Activated CD4-positive, alpha-beta T cell treated with anti-CD3 and anti-CD28 coated beads, Interleukin-10, Interleukin-2, amounts not matched to agents 100 ng/mL and 50 ng/mL, durations not matched to agents 16 hours and 8 hours (primary cell): ENCODE measurements at places on chromosomes 6 and 20.

GRCh38 chr6:52815167-52816092, 11.8 kb upstream of the GSTA1 start:
- peak; percentile 65 for DNase-seq

DNA sequence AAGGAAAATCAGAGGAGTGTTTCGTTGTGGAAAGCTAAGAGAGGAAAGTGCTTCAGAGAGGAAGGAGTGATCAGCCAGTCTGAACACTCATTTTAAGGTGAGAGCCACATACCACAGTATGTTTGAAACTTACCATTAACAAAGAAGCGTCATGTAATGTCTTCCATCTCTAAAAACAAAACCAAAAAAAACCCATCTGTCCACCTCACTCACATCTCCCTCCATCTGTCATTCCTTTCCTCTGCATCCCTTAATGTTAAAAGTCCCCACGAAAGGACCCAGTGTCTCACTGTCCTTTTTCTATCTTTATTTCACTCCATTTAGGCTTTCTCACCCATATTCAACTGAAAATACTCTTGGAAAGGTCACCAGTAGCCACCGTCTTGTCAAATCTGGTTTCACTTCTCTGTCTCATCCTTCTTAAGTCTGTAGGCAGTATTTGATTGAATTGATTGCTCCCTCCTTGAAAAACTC, 59.4 kb upstream of the GNRH2 start:
- peak; percentile 66 for DNase-seq

DNA sequence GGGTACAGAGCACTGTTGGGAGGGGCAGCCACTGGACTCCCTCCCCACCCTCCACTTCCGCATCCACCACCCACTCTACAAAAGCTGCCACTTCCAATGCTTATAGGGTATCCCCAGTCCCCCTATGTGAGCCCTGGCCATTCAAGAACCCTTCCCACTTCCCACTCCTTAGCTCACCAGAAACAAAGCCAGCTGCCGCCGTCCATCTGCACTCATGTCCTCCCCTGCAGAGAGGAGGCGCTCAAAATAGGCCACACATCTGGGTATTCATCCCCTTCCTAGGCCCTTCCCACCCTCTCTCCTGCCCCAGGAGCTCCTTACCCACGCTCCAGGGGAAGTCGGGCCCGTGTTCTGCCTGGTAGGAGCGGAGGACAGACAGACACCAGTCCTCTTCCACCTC, 6.5 kb upstream of the LY6G5C start:
- no peak for DNase-seq

- no peak for DNase-seq
These were observed 217.1 kb downstream of the FARS2 start for GRCh38 chr6:5478380-5478779.

- peak; percentile 63 for DNase-seq
These were observed 3.7 kb upstream of the MMP9 start for GRCh38 chr20:46004889-46005473.

- no peak for DNase-seq
These were observed 58.7 kb upstream of the RIN2 start for GRCh38 chr20:19699180-19699971.

DNA sequence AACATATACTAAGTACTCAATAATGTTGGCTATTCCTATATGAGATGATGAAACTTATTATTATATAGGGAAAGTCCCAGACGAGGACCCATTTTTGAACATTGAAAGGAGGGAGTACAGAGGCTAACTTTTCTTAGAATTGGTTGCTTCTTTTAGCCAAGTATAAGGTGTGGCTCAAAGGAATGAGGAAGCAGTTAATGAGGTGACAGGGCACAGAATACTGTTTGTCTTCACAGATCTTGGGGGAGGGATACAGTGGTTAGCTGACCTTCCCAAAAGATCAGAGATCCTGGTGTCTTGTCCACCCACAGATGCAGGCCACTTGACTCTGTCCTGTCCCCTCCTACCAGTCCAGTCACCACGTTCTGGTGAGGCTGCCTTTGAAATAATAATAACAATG, 67.8 kb upstream of the EPB41L1 start:
- no peak for DNase-seq

GRCh38 chr6:158347335-158347734, 35.1 kb downstream of the TULP4 start:
- no peak for DNase-seq

GRCh38 chr6:168029459-168030217, 32.2 kb downstream of the KIF25 start:
- no peak for DNase-seq

- DNase-seq: no peak
These were observed 16.7 kb upstream of the TLDC2 start for GRCh38 chr20:36859282-36859555.

DNA sequence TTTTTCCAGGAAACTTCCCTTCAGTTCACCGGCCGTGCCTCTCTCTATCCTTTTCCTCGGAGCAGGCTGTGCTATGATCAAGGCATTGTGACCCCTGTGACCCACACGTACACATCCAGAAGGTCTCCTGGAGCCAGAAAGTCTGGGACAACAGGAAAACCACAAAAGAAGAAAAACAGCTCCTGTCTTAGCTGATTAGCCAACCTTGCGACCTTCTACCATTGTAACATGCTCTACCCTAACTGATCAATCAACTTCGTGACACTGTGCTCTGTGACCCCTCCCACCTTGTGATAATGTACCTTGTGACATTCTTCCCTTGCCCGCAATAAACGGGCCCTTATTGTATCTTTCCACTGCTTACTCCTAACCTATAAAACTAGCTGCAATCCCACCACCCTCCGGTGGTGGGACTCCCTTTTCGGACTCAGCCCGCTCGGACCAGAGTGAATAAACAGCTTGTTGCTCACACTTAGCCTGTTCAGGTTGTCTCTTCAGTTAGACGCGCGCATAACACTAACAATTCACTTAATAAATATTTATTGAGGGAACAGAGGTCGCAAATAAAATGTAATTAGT, 24.2 kb downstream of the ZNF311 start:
- peak; percentile 71 for DNase-seq

DNA sequence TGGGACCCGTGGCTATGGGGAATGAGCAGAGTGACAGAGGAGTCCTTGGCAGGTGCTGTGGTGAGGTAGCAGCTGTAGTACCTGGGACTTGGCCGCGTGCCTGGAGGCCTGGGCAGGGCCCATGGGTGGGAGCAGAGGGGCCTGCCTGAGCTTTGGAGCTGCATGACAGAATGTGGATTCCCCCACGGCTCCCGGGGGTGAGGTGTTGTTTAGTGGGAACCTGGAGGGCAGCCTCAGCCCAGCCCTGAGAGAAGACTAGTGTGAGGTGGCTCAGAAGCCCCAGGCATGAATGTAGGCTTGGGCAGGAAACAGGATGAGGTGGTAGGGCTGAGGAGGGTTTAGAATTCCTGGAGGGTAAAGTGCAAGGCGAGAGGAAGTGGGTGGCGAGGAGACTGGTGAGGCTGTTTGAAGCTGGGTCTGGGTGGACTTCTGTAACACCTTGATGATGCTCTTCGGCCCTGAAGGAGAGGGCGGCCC, 86.5 kb upstream of the SCP2D1 start:
- no peak for DNase-seq

DNA sequence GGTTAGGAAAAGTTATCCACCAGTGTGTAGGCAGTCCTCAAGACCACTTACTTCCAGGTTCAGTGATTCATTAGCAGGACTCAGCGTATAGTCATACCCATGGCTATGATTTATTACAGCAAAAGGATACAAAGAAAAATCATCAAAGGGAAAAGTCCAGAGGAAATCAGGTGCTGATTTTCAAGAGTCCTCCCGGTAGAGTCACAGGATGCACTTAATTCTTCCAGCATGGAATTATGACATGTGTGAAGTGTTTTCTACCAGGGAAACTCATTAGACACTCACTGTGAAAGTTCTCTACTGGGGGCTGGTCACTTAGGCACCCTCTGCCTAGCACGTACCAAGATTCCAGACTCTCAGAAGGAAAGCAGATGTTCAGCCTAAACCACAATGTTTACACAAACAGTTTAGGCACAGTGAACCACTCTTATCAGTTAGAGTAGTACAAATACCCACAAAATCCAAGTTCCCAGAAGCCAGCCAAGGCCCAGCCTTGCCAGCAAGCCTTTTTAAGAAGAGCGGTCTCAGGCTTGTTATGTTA, 10.2 kb downstream of the WFDC3 start:
- no peak for DNase-seq

- no peak for DNase-seq
These were observed 4.1 kb downstream of the PAX1 start for GRCh38 chr20:21709535-21709904.

GRCh38 chr6:156848533-156848932, 71.4 kb downstream of the ARID1B start:
- DNase-seq: no peak

GRCh38 chr6:15325540-15325955, 79.7 kb downstream of the JARID2 start:
- peak; percentile 45 for DNase-seq

GRCh38 chr20:49210757-49211110, 8.5 kb upstream of the DDX27 start:
- DNase-seq: no peak

DNA sequence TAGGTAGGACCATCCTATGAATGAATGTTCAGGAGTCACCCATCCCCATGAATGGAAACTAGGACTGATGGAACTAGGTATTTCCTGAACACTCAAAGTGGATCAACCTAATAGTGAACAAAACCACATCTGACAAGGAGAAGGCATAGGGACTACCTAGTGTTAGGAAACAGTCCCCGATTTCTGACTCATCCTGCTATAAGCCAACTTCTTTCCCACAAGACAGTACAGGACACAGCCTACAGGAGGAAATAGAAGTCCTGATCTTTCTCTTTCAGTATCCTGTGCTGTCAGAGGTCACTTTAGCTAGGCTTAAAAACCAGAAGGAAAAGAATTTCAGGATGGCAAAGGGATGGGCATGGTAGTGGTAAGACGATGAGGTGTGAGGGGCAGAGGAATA, 19.5 kb upstream of the GMDS start:
- DNase-seq: no peak

DNA sequence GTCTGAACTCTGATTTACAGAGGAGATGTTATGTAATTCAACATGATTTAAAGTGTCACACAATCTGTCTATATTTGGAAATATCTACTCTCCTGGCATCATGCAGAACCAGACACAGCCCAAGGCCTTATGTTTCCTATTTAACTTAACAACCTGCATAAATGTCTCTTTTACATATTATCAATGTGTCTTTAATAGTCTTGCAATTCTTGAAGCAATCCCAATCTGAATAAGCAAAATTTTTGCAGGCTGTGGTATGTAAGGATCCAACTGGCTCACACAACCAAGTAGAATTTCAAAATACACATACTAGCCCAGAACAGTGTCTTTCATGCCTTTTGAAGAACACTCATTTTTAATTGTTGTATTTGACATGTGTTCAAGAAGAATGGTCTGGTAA, 443.2 kb downstream of the MAFB start:
- DNase-seq: no peak

GRCh38 chr6:29521006-29521680, 33.4 kb upstream of the MAS1L start:
- DNase-seq: no peak

- DNase-seq: no peak
These were observed 427.5 kb upstream of the HSF2 start for GRCh38 chr6:121971931-121972335.

DNA sequence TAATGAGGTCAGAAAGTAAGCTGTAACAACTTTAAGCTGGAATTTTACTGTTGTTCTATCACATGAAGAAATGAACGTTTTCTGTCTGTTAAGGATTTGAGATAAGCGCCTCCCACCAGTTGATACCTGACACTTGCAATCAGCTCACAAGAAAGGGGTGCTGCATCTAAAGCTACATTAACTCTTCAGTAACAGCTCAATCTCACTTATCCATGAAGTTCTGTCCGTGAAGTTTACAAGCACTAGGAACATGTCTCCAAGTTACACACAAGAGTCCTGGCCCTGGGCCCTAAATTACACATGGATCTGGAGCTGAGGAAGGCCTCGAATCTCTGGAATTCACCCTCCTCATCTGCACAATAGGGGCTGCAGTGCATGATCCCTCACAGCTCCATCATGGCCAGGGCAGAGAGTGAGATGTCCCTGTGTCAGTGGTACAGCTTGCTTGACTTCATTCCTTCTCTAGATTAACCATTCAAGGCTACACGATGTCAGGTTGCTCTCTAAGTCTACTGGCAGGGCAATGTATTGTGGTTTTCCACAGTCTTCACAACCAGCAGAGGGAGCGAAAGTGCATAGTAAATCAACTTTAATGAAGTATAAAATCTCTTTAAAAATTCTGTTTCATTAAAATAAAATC, 182.4 kb upstream of the MCHR2 start:
- DNase-seq: peak; percentile 41

DNA sequence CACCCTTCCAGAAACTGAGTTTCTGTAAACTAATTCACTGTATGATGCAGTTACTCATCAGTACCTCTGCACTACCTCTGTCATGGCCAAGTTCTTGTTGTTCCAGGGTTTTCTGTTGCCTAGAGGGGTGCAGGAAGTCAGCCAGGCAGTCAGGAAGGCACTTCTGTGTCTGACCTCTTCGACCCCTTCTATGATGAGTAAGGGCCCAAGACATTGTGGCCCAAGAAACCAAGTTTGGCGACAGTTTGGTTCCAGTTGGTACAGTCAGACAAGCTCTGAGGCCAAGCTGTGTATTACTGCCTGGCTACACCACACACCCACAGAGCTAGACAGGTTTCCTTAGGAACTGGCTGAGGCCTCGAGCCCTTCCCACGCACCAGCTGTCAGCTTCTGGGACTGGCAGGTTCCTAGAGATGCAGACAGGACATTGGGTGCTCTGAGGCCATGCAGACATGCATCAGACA, 41.2 kb downstream of the TRAF3IP2 start:
- peak; percentile 28 for DNase-seq

- DNase-seq: peak; percentile 90
These were observed 4.6 kb upstream of the REV3L start for GRCh38 chr6:111487661-111488060.

DNA sequence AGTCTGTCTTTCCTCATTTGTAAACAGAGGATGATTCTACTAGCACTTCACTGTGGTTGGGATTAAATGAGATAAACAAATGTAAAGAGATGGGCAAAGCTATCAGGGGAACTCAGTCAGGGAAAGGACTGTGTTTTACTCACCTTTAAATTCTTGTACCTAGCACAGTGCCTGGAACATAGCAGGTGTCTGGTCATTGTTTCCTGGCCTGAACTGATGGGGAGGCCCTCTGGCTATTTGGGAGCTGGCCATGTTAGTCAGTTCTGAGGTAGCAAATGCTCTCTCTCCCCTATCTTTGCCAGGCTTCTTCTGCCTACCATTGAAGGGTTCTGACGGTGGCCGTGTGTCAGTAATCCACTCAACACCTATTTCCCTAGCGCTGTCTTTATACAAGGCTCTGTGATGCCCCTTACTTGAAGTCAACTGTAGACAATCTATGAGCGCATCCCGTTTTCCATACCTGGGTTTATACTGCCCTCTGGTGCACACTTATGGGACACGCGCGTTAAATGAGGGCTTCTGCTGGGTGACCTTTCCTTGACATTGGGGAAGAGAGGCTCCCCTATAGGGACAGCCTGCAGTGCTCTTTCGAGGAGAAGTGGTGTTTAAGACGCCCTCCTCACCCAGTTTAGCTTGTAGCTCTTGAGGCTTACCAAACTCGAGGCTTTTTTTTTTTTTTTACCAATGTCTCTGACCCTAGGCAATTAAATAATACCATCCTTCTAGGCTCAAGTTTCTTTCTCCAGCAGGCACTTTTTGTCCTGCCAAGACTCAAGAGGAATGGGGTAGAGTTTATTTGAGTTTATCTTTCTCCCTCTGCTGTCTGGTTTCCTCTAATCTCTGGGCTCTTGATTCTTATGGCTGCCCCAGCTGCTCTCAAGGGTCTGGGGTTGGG, 4.0 kb upstream of the SPATS1 start:
- DNase-seq: peak; percentile 77
